ENCODE measurements at places on chromosomes 7 and 10.

GRCh38 chr10:103555325-103555649 is 61.8 kb downstream of the NEURL1 start:
- no peak for DNase-seq

- peak; percentile 33 for DNase-seq
Observed at GRCh38 chr10:119305860-119306513, 98.6 kb downstream of the GRK5 start.

DNA sequence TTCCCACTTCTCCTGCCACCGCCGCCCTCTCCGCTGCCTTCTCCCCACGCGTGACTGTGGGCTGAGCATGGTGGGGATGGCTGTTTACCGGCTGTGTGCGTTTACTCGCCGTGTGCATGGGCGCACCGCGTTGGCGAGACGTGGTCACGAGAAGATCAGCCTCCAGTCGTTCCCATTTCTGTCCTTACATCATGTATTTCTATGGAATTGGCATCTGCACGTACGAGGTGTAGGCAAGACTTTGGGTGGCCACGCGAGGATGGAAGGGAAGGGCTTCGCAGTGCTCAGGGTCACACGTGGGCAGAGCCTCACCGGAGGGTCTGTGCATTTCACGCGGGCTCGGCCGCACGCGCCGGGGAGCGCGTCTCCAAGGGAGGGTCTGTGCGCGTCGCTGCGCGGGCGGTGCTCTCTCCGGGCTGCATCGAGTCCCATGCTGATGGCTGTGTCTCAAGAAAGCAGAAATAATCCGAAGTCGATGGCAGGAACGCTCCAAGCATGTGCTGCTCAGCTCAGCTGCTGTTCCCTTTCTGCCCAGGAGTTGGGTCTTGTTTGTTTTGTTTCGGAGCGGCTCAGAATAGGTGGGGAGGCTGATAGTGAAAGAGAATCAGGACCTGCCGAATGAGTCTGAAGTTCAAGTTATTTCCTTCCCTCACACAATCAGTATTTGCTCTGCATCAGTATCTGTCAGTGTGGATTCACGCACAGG is 973 bp downstream of the CAMK1D start:
- DNase-seq, result no peak

DNA sequence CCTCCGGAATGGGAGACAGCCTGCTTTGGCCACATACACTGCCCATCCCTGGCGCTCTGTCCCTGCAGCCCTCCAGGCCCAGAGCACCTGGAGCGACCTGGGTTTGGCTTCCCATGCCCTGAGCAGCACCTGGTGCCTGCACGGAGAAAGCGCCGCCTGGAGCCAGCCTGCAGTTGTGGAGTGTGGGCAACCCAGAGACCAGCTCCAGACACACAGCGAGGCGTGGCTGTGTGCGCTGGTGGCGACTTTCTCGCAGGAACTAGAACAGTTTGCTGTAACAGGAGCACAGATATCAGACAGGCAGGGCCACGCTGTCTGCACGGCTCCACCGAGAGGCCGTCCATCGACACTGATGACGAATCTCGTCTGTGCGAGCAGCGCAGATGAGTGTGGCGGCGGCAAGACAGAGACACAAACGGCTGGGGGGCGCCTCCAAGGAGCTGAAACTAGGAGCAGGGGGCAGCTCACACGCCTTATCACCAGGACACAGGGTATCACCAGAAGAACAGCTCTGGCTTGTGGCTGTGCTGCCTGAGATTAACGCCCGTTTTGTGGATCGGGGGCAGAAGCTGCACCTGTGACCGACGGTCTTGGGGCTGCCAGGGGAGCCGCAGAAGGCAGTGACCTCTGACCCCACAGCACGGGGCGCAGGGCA is 275.3 kb downstream of the DNAJB6 start:
- DNase-seq, result no peak

DNA sequence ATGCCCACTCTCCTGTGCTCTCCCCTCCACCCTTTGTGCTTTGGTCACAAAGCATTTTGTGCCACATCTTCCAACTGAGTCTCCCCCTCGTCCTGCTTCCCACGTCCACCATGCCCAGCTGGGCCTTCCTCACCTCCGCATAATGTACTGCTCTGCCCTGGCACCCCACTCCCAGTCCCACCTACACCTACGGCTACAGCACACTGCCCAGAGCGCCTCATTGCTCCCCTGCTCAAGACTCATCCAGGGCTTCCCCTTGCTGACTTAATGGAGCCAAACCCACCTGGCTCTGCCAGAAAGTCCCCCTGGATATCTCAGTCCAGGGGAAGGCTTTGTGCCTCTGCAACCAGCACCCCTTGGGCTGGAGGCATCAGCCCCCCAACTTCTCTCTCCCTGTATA is 299.2 kb upstream of the ZMIZ1 start:
- DNase-seq, result no peak

- DNase-seq, result no peak
Observed at GRCh38 chr10:33781606-33782395, 447.3 kb upstream of the NRP1 start.

DNA sequence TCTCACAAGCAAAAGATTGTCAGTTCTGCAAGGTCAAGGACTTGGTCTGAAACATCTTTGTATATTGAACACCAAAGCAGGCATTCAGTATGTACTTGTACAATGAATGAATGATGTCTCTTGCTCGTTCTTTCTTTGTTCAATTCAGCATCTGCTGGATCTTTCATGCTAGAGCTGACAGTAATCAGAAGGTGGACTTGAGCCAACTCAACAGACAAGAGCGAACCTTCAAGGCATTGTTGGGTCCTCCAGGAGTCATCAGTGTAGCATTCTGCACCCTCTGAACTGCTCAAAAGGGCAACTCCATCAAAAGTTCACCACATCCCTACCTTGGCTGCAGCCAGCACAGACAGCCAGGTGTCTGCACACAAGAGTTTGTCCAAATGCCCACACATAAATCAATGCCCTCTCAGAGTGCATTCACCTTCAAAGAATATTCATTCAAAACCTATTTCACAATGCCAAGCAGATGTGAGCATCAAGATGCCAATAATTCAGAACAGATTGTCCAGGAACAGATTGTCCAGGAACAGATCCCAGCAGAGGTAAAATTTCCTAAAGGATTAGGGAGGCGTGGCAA is 386.7 kb downstream of the CALN1 start:
- no peak for DNase-seq

DNA sequence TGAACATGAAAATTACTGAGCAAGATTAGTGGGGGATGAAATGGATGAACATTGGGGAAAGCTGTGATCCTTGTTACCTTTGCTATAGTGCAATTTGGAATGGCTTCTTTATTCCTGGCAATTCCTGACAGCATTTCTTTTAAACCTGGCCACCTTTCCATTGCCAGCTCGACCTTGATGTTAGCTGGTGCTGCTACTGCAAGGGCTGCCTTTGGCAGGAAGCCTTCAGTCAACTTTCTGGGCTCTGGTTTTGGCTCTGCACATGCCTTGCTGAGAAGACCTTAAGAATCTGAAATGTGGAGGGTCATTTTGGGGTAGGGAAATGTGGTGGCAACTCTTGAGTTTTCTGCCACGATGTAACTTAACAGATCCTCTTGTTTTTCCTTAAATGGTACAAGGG is 64.7 kb downstream of the KAT6B start:
- DNase-seq, result no peak

DNA sequence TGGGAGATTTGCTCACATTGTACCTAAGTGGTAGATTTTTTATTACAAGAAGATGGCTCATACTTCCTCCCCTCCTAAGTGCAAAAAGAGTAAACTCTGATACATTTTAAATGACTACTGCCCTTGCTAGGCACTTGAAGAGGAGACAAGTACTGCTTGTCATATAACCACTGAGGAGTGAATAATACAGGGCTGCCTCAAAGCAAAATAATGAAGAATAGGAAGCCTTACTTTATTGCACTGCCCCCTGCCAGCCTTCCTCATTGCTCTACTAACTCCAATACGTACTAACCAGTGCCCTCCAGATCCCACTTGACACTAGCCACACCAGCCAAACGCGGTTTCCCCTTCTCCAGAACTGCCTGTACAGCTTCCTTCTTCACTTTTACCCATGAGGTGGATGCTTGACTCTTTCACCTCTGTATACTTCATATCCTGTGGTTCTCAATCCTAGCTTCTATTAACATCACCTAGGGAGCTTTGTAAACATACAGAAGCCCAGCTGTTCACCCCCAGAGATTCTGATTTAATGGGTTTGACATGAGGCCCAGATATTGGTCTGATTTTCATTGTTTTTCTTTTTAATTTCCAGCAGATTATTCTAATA is 11.7 kb upstream of the MTERF1 start:
- no peak for DNase-seq

- DNase-seq, result peak; percentile 36
Observed at GRCh38 chr10:52779541-52780390, 7.2 kb upstream of the MBL2 start.

- no peak for DNase-seq
Observed at GRCh38 chr10:31321396-31321941, 2.5 kb downstream of the ZEB1 start.

- DNase-seq, result no peak
Observed at GRCh38 chr10:17880601-17881000, 71.1 kb upstream of the SLC39A12 start.

DNA sequence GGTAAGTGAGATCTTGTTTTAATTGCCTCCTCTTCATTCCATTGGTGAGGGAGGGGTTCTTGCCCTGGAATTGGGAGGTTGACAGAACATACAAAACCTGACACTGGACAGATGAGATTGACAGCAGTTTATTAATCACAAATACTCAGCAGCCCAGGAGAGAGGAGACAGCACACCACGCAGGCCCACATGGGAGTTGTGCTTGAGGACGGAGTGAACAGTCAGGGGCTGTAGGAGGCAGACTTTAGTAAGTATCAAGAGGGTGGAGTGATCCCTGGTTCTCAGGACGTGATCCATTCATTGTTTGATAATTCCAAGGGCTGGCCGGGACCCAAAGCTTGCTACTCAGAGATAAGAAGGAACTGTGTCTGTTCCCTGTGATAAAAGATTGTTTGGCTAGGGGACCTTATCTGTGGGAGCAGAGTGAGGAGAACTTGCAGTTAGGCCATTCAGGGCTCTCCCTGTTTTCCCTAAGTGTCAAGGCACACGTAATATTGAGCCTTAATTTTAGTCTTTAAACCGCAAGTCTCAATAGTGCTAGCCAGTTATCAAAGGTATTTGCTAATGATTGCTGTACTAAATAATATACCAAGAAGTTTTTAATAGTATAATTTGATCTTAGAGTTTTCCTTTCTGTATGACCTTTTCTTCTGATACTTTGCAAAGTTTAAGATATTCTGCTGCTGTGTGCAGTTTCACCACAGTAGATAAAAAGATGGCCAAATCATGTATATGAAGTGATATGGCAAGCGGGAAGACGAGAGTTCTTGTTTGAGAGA is 14.5 kb downstream of the CAPZA2 start:
- DNase-seq, result no peak
